ENCODE measurements at places on chromosomes 16 and 17. TPM values are rescaled to one million over a fixed set of nuclear protein-coding genes. Genes with fewer than 3 reads are reported as not detected.

CDYL2 gene
- total RNA-seq: 97.1 TPM

KIF18B gene
- 42.8 TPM for total RNA-seq

KRTAP1-1 gene
- total RNA-seq: not detected

STARD3 gene
- 54.7 TPM for total RNA-seq

SPATA22 gene
- total RNA-seq: not detected

SLFN12 gene
- 6.6 TPM for total RNA-seq

GRCh38 chr17:14052886-14053615, 16.3 kb upstream of the COX10 start:
- no peak overlapping the region for H3K4me3 ChIP-seq
- no peak for DNase-seq

DNA sequence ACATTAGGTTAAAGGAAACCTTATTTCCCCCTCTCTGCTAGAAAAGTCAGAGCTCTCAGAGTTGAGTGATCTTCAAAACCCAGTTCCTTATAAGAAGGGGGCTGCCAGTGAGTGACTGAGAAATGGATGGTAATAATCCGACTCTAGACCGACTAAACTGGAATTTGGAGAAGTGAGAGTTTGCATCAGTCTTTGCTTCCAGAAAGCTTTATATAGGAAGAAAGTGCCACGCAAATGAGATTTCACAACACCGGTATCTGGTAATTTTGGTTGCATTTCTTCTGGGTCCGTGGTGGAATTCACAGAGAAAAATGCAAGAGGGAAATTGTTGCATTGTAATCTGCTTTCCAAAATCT, 271.4 kb downstream of the MAF start:
- DNase-seq: no peak
- no peaks in the 10 kb centered on the region for H3K36me3 ChIP-seq
- peaks cover 6% of the 10 kb centered on the region for H3K4me1 ChIP-seq
- H3K27ac ChIP-seq: no peak overlapping the region

- no peaks in the 10 kb centered on the region for H3K36me3 ChIP-seq
- H3K4me3 ChIP-seq: no peak overlapping the region
- H3K27ac ChIP-seq: no peak overlapping the region
- H3K4me1 ChIP-seq: no peaks in the 10 kb centered on the region
Observed at GRCh38 chr16:26158142-26158759, 466.5 kb downstream of the HS3ST4 start.

GRCh38 chr16:3349175-3349574, 6.5 kb upstream of the OR2C1 start:
- no peak overlapping the region for H3K4me3 ChIP-seq
- DNase-seq: no peak
- no peaks in the 10 kb centered on the region for H3K36me3 ChIP-seq
- H3K27ac ChIP-seq: no peak overlapping the region

GRCh38 chr16:7378024-7378695, 45.5 kb downstream of the RBFOX1 start:
- H3K4me1 ChIP-seq: no peaks in the 10 kb centered on the region
- no peak overlapping the region for H3K27ac ChIP-seq
- DNase-seq: no peak
- no peaks in the 10 kb centered on the region for H3K36me3 ChIP-seq

DNA sequence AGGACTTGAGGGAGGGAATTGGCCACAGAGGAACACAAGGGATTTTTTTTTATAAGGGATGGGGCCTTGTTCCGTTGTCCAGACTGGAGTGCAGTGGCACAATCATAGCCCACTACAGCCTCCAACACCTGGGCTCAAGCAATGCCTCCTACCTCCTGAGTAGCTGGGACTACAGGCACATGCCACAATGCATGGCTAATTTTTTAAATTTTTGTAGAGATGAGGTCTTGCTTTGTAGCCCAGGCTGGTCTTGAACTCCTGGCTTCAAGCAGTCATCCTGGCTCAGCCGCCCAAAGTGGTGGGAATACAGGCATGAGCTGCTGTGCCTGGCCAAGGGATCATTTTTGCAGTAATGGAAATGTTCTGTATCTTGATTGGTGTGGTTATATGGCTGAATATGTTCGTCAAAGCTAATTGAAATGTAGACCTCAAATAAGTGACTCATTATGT, 56.9 kb downstream of the VMP1 start:
- DNase-seq: no peak
- peaks cover 52% of the 10 kb centered on the region for H3K4me1 ChIP-seq
- H3K27me3 ChIP-seq: no peaks in the 10 kb centered on the region
- H3K4me3 ChIP-seq: peak overlapping the region; percentile 31
- peaks cover 37% of the 10 kb centered on the region for H3K36me3 ChIP-seq

GRCh38 chr17:67364847-67365737, 1.3 kb downstream of the PSMD12 start:
- H3K4me1 ChIP-seq: peaks cover 66% of the 10 kb centered on the region
- H3K27me3 ChIP-seq: no peaks in the 10 kb centered on the region
- H3K4me3 ChIP-seq: peak overlapping the region; percentile 96

GRCh38 chr16:3576211-3576610, 992 bp downstream of the NLRC3 start:
- peak overlapping the region; percentile 96 for H3K27ac ChIP-seq
- peaks cover 12% of the 10 kb centered on the region for H3K36me3 ChIP-seq
- no peak for DNase-seq

DNA sequence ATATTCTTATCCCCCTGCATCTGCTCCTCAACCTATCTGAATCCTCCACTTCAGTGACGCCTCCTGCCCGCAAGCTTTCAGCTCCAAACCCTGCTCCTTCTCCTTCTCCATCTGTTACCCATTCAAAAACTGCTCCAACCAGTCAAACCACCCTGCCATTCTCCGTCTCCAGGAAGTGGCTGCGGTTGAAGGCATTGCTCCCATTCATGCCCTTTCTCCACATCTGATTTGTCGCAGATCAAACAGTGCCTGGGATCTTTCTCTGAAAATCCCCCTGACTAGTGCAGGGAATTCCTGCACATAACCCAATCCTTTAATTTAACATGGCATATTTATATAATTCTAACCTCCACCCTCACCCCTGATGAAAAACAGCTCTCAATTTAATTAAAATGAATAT, 56.3 kb downstream of the SLFN5 start:
- H3K4me1 ChIP-seq: no peaks in the 10 kb centered on the region
- peaks cover 15% of the 10 kb centered on the region for H3K27me3 ChIP-seq
- no peak overlapping the region for H3K27ac ChIP-seq
- no peak overlapping the region for H3K4me3 ChIP-seq
- no peak for DNase-seq
